ENCODE measurements at places on chromosomes 11 and 22.

DNA sequence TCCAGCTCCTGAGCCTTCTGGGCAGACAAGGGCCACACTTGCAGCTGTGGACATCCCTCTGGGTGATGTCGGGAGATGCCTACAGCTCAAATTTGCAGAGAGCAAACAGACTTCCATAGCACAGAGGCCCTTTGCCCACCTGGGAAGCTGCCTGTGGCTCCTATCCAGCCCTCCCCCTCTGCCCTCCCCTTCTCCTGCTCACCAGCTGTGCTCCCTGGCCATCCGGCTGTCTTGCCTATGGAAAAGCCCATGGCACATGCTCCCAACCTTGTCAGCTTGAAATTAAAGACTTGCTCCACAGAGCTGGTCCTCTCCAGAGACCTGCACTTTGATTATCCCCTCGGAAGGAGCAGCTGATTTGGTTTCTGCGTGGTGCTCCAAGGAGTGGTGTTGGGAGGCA is 118.9 kb upstream of the NECTIN1 start:
- DNase-seq: no peak

DNA sequence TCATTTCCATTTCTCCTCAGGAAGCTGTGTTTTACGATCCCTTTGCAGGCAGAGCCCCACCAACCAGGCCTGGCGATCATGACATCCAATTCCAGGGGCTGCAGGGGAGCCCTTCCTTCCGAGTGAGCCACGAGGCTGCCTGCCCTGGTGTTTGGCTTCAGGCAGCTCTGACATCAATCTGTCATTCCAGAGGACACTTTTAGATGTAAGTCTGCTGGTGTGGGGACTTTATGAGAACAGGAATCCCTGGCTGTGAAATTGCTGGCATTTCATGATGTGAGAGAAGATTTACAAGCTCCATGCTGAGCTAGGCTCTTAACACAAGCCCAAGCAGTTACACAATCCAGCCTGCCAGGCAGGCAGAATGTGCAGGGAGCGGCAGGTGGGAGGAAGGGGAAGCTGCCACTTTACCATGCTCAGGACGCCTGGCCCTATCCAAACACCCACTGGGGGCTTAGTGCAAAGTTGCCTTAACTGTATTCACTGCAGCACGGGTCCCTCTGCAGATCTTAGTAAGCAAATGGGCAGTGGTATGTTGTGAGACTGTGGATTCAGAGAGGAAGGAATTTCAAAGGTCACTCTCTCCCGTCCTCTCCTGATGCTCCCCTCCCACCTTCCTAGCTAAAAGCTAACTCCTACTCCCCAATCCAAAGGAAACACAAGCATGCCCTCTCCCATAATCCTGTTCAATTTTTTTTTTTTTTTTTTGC is 43.4 kb upstream of the MICAL2 start:
- no peak for DNase-seq

DNA sequence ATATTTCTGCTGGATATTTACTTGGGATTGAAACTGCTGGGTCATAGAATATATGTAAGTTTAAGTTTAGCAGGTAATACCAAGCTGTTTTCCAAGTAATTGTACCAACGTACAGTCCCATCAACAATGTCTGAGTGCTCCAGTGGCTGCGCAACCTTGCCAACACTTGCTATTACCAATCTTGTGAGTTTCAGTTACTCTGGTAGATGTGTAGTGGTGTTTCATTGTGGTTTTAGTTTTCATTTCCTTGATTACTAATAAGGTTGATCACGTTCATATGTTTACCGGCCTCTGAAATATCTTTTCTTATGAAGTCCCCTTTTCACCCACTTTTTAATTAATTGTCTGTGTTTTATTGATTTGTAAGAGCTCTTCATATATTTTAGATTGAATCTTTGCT is 370.6 kb upstream of the CADM1 start:
- no peak for DNase-seq

DNA sequence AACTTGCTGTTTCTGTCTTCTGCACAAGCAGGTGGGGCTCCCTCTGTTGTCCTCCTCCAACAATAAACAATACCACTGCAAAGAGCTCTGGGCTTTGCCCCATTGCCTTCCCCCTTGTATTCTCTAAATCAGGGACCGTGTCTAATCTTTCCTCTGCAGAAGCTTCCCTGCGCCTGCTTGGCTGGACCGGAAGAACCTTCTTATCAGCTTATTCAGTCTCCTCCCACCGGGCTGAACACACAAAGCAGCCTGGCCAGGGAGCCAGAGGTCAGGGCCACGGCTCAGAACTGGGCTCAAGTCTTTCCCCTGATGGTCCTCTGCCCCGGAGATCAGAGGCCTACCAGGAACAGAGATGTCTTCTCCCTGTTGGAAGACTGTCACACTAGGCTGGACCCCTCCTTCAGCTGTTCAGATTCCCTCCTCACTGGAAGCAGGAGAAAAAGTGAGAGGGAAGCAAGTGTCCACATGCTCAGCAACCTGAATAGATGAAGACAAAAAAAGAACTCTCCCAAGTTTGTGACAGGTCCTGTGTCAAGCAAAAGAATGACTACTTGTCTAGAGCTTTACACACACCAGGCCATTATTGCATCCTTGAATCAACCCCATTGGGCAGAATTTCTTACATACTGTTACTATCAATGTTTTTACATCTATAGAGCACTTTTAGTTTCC is 63.7 kb downstream of the RAB30 start:
- DNase-seq: peak; percentile 18

DNA sequence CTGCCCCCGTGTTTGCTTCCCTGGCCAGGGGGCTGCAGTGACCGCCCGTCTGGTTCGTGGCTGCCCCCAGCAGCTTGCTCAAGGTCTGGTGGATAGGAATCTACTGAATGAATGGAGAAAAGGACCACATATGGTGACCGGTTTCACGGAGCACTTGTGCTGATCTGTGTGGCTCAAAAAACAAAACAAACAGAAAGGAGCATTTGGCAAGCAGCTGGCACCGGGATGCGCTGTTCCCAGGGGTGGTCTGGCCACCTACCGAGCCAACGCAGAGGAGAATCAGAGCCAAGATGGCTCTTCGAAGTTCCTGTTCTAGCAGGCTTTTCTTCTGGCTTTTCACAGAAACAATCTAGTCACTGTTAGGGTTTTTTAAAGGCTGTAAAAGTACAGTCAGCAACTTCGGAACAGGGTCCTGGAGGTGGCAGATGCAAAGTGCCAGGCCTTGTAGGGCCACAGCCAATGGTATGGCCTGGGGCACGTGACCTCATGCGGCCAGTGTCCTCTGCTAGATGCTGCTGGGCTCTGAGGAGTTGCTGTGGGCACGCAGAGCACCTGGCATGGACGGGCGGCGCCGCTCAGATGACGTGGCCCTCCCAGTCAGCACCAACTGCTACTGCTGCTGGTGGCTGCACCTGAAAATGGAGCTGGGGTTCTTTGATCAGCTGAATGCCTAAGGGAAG is 27.3 kb upstream of the PACSIN2 start:
- DNase-seq: peak; percentile 87

DNA sequence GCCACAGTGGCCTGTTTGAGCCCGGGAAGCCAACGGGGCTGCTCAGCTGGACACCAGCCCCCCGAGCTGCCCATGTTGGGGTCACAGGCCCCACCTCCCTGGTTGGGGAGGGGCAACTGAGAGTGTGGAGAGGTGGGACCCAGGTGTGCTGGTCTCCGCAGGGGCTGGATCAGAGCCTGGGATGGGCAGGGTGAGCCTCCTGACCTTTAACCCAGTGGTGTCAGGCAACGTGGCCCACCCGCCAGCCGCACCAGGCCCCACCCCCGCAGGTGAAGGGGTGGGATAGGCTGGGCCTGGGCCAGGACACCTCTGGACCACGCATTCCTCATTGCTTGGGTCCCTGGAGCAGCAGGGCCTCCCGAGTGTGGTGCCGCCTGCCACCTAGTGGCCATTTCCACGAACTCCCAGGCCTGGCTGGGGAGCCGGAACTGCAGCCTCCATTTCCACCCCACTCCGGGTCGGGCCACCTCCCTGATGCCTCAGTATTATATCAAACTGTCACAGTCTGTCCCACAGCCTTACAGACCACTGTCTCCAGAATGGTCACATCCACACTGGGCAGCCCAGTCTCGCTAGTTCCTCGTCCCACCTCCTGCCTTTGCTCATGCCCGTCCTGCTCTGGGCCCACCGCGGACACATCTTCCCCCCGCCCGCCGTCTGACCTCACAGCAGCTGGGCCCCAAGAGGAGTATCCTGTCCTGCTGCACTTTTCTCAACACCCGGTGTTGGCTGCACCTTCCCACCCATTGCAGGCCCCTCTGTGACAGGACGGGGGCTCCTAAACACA is 13.3 kb upstream of the PPP6R3 start:
- DNase-seq: peak; percentile 59

DNA sequence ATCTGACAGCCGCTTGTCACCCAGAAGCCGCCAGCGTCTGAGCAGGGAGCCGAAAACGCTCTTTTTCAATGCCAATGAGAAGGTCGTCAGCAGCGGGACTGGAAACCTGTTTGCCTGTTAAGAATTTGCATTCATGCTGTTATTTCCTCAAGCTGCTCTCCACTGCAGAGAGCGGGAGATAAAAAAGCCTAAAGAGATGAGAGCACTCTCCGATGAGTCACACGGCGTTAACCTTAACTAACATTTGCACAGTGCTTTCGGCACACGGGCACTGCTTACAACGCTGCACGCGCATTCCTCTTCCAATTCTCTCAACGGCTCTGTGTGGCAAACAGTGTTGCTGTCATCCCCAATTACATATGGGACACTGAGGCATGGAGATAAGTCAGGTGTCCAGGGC is 40.0 kb upstream of the RTL6 start:
- peak; percentile 53 for DNase-seq

DNA sequence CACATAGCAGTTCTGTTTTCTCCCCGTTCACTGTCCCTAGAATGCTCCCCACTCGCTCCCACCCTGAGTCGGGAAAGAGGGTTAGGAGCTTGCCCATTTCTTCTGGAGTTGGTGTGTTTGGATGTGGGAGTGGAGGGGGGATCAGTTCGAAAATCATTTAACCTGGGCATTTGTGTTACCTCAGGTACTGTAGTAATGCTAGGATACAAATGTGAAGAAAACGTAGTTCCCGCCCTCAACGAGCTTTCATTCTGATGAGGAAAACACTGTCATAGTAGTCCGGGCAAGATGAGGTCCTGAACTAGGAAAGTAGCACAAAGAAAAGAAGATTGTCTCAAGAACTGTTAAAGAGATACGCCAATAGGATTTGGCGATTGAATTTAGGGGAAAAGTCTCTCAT is 539 bp downstream of the SDHD start:
- DNase-seq: no peak

DNA sequence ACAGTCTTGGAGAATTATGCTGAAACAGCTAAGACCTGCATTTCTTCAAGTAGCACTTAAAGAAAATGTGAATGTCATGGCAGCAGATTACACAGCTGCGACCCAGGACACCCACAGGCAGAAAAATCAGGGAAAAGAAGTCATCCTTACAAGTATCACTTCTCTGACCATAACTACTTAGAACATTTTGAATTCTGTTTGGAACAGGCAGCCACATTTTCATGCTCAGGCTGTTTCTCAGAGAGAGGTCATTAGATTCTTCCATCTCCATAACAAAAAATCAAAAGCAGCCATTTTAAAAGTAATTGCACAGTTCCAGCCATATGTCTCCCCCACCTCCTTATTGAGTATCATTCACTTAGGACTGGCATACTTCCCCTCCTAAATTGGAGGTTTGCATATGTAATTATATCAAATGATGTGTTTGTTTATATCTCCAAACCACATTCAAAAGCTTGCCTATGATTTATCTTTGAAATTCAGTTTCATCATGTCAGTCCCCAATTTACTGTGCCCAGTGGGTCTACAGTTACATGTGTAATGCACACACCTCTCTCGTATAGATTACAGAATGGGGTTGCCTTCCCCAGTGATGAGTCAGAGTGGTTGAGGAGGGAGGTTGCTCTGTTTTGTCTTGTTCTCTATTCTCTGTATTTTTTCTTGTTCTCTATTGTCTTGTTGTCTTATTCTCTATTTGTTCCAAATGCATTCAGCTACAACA is 276.5 kb upstream of the MTNR1B start:
- DNase-seq: no peak

All from NCI-H2029 (cell line).